ENCODE measurements at places on chromosomes 1 and 21.

GRCh38 chr1:175820456-175821025, 77.1 kb upstream of the TNR start:
- DNase-seq, result no peak

DNA sequence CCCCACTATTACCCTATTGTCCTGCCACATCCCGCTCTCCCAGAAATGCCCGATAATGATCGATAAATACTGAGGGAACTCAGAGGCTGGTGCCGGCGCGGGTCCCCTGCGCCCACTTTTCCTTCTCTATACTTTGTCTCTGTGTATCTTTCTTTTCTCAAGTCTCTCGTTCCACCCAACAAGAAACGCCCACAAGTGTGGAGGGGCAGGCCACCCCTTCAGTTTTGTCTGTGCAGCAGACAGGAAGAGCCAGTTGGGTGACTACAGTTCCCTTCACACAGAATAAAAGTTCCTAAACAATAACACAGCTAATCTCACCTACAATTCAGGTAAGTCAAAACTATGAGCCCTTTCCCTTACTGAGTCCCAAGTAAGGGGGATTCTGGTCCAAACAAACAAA, 423.7 kb downstream of the SMYD3 start:
- no peak for DNase-seq

DNA sequence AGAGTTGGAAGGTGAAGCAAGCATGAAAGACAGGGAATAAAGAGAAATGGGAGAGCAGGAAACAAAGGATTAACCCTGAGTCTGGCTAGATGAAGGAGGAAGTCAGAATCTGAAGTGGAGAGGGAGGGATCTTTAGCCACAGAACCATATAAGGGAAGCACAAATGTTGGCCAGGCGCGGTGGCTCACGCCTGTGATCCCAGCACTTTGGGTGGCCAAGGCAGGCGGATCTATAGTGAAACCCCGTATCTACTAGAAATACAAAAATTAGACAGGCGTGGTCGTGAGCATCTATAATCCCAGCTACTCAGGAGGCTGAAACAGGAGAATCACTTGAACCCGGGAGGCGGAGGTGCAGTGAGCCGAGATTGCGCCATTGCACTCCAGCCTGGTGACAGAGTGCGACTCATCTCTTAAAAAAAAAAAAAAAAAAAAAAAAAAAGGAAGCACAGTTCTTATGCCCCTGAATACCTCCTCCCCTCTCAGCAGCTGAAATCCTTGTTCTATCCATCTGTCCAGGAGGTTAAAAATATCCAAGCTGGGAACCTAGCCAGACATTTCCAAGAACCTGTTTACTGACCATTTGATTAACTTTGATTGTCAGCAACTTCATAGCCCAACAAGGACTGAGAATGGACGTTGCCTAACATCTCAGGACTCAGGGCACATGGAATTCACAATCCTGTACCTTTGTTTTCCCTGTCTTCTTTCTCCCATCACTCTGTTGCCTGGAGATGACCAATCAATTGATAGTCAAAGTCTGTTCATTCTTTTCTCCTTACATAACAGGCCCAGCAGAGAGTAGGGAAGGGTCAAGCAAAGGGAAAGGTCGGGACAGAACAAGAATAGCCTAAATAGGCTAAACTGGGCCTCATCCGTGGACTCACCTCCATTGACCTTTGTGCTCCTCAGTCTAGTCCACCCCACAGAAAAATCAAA, 10.6 kb downstream of the TXNIP start:
- no peak for DNase-seq

DNA sequence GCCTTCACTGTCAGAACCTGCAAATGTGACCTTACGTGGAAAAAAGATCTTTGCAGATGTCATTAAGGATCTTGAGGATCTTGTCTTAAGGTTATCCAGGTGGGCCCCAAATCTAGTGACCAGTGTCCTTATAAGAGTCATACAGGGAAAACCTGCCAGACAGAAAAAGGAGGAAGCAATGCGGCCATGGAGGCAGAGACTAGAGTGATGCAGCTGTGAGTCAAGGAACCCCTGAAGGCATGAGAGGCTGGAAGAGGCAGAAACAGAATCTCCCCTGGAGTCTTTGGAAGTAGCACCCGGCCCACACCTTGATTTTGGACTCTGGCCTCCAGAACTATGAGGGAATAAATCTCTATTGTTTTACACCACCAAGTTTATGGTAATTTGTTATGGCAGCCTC, 36.5 kb upstream of the DNASE2B start:
- no peak for DNase-seq

GRCh38 chr1:87292684-87293493, 35.8 kb upstream of the LMO4 start:
- no peak for DNase-seq

- DNase-seq, result no peak
Observed at GRCh38 chr1:36352910-36353878, 29.7 kb upstream of the EVA1B start.

GRCh38 chr1:161071886-161072371, 2.2 kb upstream of the ARHGAP30 start:
- peak; percentile 77 for DNase-seq

DNA sequence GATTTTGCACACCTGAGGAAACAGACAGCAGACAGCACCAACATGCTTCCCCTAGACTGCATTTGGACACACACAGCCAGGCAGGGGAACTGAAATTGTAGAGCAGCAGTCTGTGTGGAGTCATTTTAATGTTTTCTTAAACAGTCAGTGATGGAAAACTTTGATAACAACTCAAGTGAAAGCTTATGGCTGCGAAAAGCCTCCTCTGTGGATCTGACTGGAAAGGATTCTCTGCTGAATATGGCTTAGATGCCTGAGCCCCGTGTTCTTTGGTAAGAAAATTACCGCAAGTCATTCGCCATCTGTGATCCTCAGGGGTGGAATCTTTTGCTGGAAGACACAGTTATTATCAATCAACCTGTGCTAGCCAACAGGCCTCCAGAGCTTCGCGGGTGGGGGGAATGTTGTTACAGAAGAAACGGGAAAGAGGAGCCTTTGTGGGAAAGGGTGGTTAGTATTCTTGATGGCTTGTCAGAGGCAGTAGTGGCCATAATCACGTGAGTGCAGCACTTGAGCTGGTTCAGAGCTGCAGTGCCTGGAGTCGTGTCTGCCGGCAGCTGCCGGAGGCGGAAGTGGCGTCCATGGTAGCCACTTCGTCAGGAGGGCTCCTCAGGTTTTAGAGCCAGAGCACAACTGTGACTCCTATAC, 204.7 kb downstream of the ST6GALNAC3 start:
- no peak for DNase-seq

DNA sequence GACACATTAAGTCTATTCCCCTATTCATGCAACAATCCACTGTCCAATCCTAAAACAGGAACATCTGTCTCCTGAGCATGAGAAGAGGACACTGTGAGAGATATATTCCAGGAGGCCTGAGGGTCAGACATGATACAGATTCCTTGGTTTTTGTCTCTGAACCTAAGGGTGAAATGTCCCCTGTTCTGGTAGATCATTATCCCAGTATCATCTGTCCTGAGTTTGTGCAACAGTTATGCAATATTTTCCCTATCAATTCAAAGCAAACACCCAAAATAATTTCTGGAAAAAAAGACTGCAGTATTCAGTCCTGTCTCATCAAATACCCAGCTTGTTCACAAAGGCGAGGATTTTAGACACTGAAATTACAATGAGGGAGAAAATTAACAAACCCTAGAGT, 61.4 kb downstream of the PRKAB2 start:
- no peak for DNase-seq

- DNase-seq, result no peak
Observed at GRCh38 chr1:185719021-185719420, 15.2 kb upstream of the HMCN1 start.

- peak; percentile 4 for DNase-seq
Observed at GRCh38 chr1:46002551-46003150, 129.8 kb downstream of the PIK3R3 start.

DNA sequence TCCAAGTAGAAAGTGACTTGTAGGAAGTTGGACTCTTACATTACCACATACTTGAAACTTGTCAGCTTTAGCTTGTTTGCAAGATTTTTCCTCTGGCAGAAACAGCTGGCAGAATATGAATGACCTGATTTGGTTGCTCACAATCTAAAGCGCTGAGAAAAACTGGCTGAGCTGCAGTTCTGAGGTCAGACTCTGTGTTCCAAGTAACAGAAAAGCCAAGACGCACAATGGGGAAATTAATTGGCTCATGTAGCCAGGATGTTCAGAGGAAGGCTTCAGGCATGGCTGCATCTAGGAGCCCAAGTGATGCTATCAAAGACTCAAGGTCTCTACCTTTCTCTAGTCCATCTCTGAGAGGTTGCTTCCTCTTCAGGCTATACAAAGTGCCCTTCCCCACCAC, 27.0 kb downstream of the ALPL start:
- peak; percentile 72 for DNase-seq

GRCh38 chr1:168824418-168825065, 95.5 kb upstream of the DPT start:
- no peak for DNase-seq

DNA sequence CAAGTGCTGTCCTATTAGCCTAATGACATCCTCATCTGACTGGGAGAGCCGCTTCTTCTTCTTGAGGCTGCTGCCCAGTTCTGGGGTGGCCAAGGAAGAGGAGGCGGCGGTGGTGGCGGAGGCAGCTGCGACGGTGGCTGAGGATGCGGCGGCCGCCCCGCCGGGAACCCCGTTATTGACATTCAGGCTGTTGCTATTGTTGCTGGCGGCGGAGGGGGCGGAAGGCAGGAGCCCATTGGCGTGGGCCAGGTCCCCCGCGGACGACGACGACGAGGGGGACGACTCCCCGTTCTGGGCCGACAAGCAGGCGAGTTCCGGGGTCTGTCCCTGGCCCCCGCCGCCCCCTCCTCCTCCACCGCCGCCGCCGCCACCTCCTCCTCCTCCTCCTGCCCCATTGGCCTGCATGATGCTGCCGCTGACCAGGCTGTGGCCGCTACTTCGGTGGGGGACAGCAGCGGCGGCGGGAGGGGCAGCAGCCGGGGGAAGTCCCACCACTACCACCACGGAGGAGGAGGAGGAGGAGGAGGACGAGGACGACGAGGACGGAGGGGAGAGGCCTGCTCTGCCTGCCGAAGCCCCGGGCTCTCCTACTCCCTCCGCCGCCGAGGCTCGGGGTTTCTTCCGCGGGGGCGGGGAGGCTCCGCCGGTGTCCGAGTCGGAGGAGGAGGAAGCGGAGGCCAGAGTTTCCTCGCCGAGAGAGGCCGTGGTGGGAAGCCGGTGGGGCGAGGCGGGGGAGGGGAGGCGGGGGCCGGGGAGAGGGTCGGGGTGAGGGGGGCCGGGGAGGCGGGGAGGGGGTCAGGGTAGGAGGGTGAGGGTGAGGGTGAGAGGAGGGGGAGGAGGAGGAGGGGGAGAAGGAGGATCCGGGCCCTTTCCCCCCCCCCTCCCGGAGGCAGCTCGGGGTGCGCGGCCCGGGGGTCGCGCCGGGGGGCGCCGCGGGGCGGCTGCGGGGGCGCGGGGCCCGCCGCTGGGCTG, 610 bp downstream of the WDR26 start:
- no peak for DNase-seq

GRCh38 chr1:221392453-221392852, 349.4 kb downstream of the DUSP10 start:
- peak; percentile 77 for DNase-seq

- no peak for DNase-seq
Observed at GRCh38 chr21:17782051-17782450, 37.1 kb downstream of the C21orf91 start.

DNA sequence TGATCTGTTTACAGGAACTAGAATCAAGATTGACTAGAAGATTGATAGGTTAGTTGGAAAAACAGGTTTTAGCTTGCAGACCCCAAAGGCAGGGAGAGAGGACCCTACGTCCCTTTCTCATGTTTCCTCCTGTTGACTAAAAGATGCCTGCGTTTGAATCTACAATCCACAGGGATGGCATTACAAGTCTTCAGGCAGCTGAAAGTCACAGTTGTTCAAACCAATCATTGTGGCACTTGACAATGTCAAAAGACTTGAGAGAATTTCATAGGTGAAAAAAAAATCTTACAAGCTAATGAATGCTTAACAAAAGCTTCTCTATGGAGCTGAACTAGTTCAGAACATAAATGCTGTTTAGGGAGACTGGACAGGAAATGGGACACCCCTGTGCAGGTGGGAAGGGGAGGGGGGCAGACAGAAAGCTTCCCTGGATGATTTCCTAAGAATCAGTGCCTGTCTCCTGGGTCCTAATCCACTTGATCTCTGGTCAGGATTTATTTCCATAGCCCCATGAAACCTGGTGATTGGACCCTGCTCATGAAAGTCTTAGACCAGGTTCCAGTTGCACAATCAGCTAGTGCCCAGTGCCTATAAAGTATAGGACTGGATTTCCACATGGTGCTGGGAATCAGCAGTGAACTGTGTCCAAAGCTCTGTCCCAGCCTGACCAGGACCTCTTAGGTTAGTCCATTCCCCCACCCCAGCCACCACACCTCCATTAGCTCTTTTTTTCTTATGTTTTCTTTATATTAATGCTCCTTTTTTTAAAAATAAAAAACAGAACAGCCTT, 91.6 kb upstream of the BCAR3 start:
- no peak for DNase-seq

- no peak for DNase-seq
Observed at GRCh38 chr1:241063276-241063675, 293.7 kb downstream of the RGS7 start.

DNA sequence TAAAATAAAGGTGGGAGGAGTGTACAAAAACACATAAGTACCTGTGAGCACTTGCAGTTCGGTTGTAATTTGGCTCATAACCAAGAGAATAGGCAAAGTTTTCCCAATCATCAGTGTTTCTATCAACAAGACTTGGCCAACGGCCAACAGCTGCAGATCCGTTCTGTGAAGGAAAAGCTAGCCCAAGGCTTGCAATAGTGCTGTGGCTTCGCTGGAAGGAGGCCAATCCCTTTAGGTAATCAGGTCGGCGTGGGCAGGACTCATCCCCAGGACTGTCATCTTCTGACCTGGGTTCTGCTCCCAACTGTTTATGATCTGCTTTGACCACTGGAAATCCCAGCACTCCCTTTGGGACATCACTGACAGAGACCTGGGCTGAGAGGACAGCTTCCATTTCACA, 107.8 kb downstream of the LYST start:
- DNase-seq, result no peak

DNA sequence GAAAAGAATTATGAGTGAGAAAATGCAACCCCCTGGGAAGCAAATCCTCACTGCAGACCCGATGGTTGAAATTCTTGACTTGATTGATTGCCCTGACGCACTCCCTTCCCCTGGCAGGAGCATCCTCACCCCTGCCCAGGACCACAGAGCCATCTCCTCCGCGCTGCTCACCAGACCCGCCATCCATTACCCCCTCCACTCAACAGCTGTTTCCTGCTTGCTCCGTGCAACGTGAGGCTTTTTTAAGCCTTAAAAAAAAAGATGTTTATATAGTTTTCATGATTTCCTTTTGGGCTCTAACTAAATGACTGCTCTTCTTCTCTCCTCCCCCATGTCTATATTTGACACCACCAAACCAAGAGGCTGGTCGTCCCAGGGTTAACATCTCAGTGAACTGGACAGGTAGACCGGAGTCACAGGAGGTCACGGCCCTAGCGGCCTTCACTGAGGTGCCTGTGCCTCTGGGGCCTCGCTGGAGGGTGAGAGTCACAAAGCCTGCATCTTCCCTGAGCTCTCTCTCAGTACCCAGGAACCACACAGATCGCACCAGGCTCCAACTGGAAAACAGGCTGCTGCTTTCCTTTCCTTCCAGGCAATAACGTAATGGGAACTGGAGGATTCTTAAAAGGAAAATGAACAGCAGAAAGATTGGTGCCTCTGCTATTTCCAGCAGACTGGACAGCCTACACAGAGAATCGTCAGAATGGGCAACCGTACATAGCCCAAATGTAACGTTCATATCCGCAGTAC, 49.8 kb downstream of the ZBTB18 start:
- no peak for DNase-seq

Data from right atrium auricular region (tissue), 2 donors.